ENCODE measurements at places on chromosomes 5 and 9. TPM values are rescaled to one million over a fixed set of nuclear protein-coding genes. Genes with fewer than 3 reads are reported as not detected.

ALDH1A1 gene
- 10.1 TPM for total RNA-seq

DBH gene
- not detected for total RNA-seq

SOWAHA gene
- under 0.01 TPM for total RNA-seq

SPATA24 gene
- 7.7 TPM for total RNA-seq

RANBP17 gene
- total RNA-seq: 7.2 TPM

MYOZ3 gene
- total RNA-seq: 0.47 TPM

KIF24 gene
- 0.63 TPM for total RNA-seq

PGM5 gene
- 49.6 TPM for total RNA-seq

ANKRD18B gene
- 2.3 TPM for total RNA-seq

MZB1 gene
- total RNA-seq: not detected

PPP2R2B gene
- total RNA-seq: under 0.01 TPM

LCN15 gene
- not detected for total RNA-seq

NIM1K gene
- total RNA-seq: 4.2 TPM

CWC27 gene
- 14.9 TPM for total RNA-seq

C9orf50 gene
- under 0.01 TPM for total RNA-seq

ASPN gene
- 11.2 TPM for total RNA-seq

SMIM33 gene
- not detected for total RNA-seq

COL15A1 gene
- 1.1 TPM for total RNA-seq

RALGPS1 gene
- total RNA-seq: 1.7 TPM

SLCO6A1 gene
- total RNA-seq: not detected

B4GALT1 gene
- total RNA-seq: 19.9 TPM

ARL14EPL gene
- total RNA-seq: 0.69 TPM

SEMA6A gene
- total RNA-seq: 0.16 TPM

MEIKIN gene
- not detected for total RNA-seq

SLC25A2 gene
- total RNA-seq: not detected

RAD17 gene
- 11.6 TPM for total RNA-seq

SHISAL2B gene
- 0.16 TPM for total RNA-seq

NR5A1 gene
- total RNA-seq: not detected

PAXX gene
- 5.8 TPM for total RNA-seq

C5orf58 gene
- not detected for total RNA-seq

PTGES2 gene
- total RNA-seq: 48.3 TPM

DRD1 gene
- not detected for total RNA-seq

NSG2 gene
- total RNA-seq: not detected

SEC16A gene
- 10.4 TPM for total RNA-seq

LECT2 gene
- total RNA-seq: not detected

PCDH12 gene
- under 0.01 TPM for total RNA-seq

GNA14 gene
- total RNA-seq: 0.16 TPM

CERCAM gene
- total RNA-seq: 95.0 TPM

STC2 gene
- 727 TPM for total RNA-seq

KCNIP1 gene
- not detected for total RNA-seq

CCL27 gene
- not detected for total RNA-seq

KIF4B gene
- total RNA-seq: 0.09 TPM

All from bronchial smooth muscle cell (primary cell).